ENCODE measurements at places on chromosomes 6 and 20. TPM values are rescaled to one million over a fixed set of nuclear protein-coding genes. Genes with fewer than 3 reads are reported as not detected.

- no peaks in the 10 kb centered on the region for H3K36me3 ChIP-seq
- no peaks in the 10 kb centered on the region for H3K4me1 ChIP-seq
- H3K4me3 ChIP-seq = no peak overlapping the region
- no peak overlapping the region for H3K27ac ChIP-seq
- DNase-seq = no peak
Measured at GRCh38 chr6:71585472-71585871, 296.9 kb downstream of the OGFRL1 start.

Gene LPA
- 0.15 TPM for total RNA-seq

DNA sequence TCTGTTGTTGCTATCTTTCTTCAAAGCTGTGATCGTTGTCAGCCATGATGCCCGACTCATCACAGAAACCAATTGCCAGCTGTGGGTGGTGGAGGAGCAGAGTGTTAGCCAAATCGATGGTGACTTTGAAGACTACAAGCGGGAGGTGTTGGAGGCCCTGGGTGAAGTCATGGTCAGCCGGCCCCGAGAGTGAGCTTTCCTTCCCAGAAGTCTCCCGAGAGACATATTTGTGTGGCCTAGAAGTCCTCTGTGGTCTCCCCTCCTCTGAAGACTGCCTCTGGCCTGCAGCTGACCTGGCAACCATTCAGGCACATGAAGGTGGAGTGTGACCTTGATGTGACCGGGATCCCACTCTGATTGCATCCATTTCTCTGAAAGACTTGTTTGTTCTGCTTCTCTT, 19.3 kb downstream of the ABCF1 start:
- H3K4me3 ChIP-seq = no peak overlapping the region
- H3K4me1 ChIP-seq = no peaks in the 10 kb centered on the region
- no peaks in the 10 kb centered on the region for H3K27me3 ChIP-seq
- H3K27ac ChIP-seq = no peak overlapping the region
- DNase-seq = no peak

Gene TMEM244
- not detected for total RNA-seq

GRCh38 chr6:11389977-11390376, 147.6 kb upstream of the TMEM170B start:
- H3K4me3 ChIP-seq = no peak overlapping the region
- no peaks in the 10 kb centered on the region for H3K27me3 ChIP-seq
- no peak overlapping the region for H3K27ac ChIP-seq
- peaks cover 7% of the 10 kb centered on the region for H3K4me1 ChIP-seq
- no peak for DNase-seq

DNA sequence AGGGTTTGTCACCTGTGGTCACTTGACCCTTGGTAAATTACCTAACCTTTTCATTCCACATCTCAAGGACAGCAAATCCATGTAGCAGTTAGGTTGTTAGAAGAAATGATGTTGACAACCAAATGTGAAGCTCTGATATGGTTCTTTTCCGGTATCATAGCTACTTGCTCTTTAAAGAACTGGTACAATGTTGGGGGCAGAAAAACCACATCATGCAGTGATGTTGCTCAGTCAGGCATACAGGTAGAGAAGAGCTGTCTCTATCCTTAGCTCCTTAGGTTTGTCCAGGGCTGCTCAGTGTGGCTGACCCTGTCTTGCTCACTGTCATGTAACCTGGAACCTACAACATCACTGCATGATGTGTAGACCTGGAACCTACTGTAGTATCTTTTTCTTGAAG, 135.5 kb downstream of the LRRC1 start:
- DNase-seq = no peak
- H3K27me3 ChIP-seq = no peaks in the 10 kb centered on the region
- H3K4me3 ChIP-seq = no peak overlapping the region
- no peak overlapping the region for H3K27ac ChIP-seq

- H3K4me1 ChIP-seq = peaks cover 3% of the 10 kb centered on the region
- peak; percentile 99 for DNase-seq
- no peaks in the 10 kb centered on the region for H3K27me3 ChIP-seq
- peak within 1 kb of the TSS; percentile 41 for H3K27ac ChIP-seq
- H3K36me3 ChIP-seq = no peaks in the 10 kb centered on the region
Measured at GRCh38 chr6:52670502-52671409, at the start of gene TMEM14A. Gene TMEM14A, plus strand, starts transcription at chr6:52671113. Its CDS starts 5,990 bp downstream, at chr6:52677103.

DNA sequence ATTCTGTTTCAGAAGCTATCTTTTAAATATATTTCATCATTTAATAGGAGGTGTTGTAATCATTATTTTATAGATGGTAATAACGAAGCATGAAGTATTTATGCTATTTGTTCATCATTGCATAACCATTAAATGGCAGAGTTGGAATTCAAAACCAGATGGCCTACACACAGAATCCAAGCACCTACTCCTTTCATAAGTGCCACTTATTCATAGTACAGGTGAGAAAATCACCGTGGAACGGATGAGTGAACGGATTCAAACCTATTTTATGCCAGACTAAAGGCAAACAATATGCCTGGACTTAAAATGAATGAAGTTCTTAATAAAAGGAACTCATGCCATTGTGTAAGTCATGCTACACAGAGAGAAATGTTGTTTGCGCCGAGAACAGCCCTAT, 397.9 kb upstream of the ADGRB3 start:
- H3K4me3 ChIP-seq = no peak overlapping the region
- H3K4me1 ChIP-seq = no peaks in the 10 kb centered on the region
- no peaks in the 10 kb centered on the region for H3K27me3 ChIP-seq
- no peak overlapping the region for H3K27ac ChIP-seq

Gene BMP7
- total RNA-seq = 1.3 TPM

GRCh38 chr6:30158475-30159040, 2.5 kb downstream of the TRIM10 start:
- no peak overlapping the region for H3K27ac ChIP-seq
- no peaks in the 10 kb centered on the region for H3K36me3 ChIP-seq
- no peak overlapping the region for H3K4me3 ChIP-seq
- DNase-seq = no peak

Gene PRDM1
- total RNA-seq = 17.6 TPM

DNA sequence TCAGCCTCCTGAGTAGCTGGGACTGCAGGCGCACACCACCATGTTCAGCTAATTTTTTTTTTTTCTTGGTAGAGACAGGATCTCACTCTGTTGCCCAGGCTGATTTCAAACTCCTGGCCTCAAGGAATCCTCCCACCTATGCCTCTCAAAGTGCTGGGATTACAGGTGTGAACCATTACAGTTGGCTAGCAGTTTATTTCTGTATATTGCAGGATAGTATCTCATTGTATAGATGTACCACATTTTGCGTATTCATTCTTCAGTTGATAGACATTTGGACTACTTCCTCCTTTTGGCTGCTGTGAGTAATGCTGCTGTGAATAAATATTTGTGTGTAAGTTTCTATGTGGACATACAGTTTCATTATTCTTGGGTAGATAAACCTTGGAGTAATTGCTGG, 32.9 kb downstream of the ASXL1 start:
- no peaks in the 10 kb centered on the region for H3K27me3 ChIP-seq
- no peak for DNase-seq
- H3K4me1 ChIP-seq = no peaks in the 10 kb centered on the region

Gene OR2B6
- not detected for total RNA-seq

Gene TFAP2C
- total RNA-seq = 0.57 TPM

- H3K27me3 ChIP-seq = no peaks in the 10 kb centered on the region
- H3K4me1 ChIP-seq = peaks cover 29% of the 10 kb centered on the region
- H3K4me3 ChIP-seq = no peak overlapping the region
- H3K36me3 ChIP-seq = no peaks in the 10 kb centered on the region
Measured at GRCh38 chr6:35483490-35483889, 13.4 kb downstream of the TEAD3 start.

- no peak for DNase-seq
- no peaks in the 10 kb centered on the region for H3K36me3 ChIP-seq
- H3K27me3 ChIP-seq = no peaks in the 10 kb centered on the region
- H3K4me1 ChIP-seq = no peaks in the 10 kb centered on the region
- no peak overlapping the region for H3K27ac ChIP-seq
- H3K4me3 ChIP-seq = no peak overlapping the region
Measured at GRCh38 chr20:6744180-6744579, 23.3 kb upstream of the BMP2 start.

DNA sequence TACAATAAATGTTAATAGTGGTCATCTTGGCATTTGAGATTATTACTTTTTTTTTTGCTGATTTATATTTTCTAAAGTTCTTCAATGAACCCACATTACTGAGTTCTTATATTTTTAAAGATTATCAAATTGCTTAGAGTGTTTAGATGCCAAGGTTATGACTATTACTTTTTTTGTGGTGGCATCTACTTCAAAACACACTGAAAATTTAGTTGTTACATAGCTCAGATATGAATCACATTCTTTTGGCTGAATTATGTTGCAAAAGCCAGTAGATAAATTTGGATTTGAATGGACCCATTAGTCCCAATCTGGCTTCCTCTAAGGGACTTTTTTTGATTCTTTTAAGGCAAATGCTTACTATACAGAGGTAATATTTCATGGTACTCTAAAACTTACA, 8.9 kb downstream of the UTRN start:
- H3K36me3 ChIP-seq = no peaks in the 10 kb centered on the region
- no peak overlapping the region for H3K27ac ChIP-seq
- DNase-seq = no peak
- no peaks in the 10 kb centered on the region for H3K27me3 ChIP-seq
- H3K4me1 ChIP-seq = no peaks in the 10 kb centered on the region

Gene PPIL6
- 0.91 TPM for total RNA-seq

GRCh38 chr20:6838181-6838826, 70.8 kb downstream of the BMP2 start:
- DNase-seq = no peak
- H3K4me1 ChIP-seq = no peaks in the 10 kb centered on the region
- H3K27ac ChIP-seq = no peak overlapping the region
- H3K36me3 ChIP-seq = no peaks in the 10 kb centered on the region
- H3K4me3 ChIP-seq = no peak overlapping the region

- no peak overlapping the region for H3K4me3 ChIP-seq
- no peak for DNase-seq
- no peaks in the 10 kb centered on the region for H3K36me3 ChIP-seq
- no peak overlapping the region for H3K27ac ChIP-seq
- H3K4me1 ChIP-seq = no peaks in the 10 kb centered on the region
Measured at GRCh38 chr6:90936286-90936685, 349.4 kb upstream of the MAP3K7 start.

Gene PDYN
- not detected for total RNA-seq

Gene TRAPPC3L
- not detected for total RNA-seq

DNA sequence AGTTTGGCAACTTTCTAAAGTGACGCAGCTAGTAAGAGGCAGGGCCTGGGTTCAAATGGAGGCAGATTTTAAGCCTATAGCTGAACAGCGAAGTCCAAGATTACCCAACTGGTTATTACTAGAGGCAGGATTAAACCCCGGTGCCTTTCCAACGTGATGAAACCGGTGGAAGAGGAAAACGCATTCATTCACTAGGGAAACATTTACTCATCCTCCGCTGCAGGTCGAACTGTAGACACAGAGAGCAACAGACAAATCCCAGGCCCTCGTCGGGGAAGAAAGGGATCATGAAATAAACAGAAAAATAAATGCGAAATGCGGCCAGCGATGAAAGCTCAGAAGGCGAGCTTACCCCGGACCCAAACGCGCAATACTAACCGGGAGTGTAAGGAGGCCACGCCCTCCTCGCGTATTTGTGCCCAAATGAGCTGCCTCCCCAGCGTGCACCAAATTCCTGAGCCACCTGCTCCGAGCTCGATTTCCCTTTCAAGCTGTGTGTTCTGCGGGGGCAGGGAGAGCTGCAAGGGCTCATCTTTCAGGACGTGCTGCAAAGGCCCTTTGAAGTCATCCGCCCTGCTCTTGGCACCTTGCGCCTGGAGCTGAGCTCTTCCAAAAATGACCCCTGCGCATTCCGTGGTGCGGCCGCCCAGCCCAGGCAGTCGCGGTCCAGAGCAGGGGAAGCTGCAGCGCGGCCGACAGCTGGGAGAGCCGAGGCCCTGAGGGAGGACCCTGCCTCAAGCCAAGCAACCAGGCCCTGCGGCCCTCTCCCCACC, 46.9 kb downstream of the PDYN start:
- H3K36me3 ChIP-seq = no peaks in the 10 kb centered on the region
- no peak overlapping the region for H3K27ac ChIP-seq
- no peaks in the 10 kb centered on the region for H3K27me3 ChIP-seq

DNA sequence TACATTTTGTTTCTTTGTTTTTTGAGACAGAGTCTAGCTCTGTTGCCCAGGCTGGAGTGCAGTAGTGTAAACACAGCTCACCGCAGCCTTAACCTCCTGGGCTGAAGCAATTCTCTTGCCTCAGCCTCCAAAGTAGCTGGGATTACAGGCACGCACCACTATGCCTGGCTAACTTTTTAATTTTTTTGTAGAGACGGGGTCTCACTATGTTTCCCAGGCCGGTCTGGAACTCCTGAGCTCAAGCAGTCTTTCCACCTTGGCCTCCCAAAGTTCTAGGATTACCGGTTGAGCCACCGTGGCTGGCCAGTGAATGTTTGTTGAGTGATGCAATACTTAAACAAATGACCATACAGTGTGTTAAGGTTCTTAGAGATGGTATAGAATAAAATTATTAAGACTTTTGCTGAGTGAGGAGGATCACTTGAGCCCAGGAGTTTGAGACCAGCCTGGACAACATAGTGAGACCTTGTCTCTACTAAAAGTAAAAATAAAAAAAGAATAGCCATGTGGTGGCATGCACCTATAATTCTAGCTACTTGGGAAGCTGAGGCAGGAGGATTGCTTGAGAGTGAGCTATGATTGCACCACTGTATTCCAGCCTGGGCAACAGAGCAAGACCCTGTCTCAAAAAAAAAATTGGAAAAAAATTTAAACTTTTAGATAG, 13.4 kb downstream of the CEP250 start:
- H3K4me3 ChIP-seq = no peak overlapping the region
- no peaks in the 10 kb centered on the region for H3K36me3 ChIP-seq
- no peak for DNase-seq
- H3K27ac ChIP-seq = no peak overlapping the region

DNA sequence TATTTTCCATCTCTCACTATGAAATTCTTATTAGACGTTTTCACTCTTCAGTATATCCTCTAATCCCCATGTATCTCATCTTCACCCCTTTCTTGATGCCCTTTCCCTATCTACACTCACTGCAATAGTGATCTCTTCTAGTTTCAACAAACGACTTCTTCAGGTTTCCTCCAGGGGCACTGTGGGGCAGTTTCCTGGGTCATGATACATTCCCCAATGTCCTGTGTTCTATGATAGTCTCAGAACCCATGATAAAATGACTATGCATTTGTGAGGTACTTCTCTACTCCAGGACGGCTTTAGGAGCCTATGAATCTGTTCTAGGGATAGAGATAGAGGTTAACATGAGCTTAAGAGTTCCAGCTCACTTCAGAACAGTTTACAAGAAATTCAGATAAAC, 183.3 kb downstream of the FOXC1 start:
- DNase-seq = peak; percentile 29
- H3K4me3 ChIP-seq = no peak overlapping the region
- H3K36me3 ChIP-seq = no peaks in the 10 kb centered on the region

DNA sequence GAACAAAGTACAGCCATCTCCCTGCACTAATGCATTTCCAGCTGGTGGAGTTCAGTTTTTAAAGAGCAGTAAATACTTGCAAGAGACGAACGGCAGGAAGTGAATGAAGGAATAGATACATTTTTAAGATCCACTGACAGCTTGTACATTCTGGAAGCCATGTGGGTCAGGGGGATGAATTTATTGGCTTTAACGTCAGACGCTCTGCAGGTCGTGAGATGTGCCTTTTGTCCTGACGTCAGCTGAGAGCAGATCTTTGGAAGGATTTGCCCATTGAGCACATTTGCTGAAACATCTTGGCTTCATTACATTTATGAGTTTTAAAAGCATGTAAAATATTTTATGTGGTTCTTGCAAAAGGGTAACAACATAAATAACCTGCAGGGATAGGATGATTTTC, 29.5 kb upstream of the SALL4 start:
- no peaks in the 10 kb centered on the region for H3K4me1 ChIP-seq
- H3K36me3 ChIP-seq = no peaks in the 10 kb centered on the region
- H3K27ac ChIP-seq = no peak overlapping the region
- no peaks in the 10 kb centered on the region for H3K27me3 ChIP-seq
- DNase-seq = no peak
- H3K4me3 ChIP-seq = no peak overlapping the region
